ENCODE measurements at places on chromosomes 5 and 9. TPM values are rescaled to one million over a fixed set of nuclear protein-coding genes. Genes with fewer than 3 reads are reported as not detected.
A peak's percentile ranks its signal among the peaks of the same experiment; 100 is the strongest.

DNA sequence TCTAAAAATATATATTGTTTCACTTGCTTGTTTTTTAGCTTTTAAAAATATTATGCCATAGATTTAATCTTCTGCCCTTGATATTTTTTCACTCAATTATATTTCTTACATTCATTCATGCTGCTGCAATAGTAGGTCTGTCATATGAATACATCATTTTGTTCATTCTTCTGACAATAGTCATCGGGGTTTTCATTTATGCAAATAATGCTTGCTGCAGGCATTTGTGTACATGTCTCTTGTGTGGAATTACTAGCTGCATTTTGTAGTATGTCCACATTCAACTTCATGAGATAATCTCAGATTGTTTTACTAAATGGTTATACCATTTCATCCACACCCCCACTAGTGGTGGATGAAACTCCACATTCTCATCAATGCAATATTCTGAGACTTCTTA, 5.3 kb upstream of the PLPP1 start:
- DNase-seq, result no peak

GRCh38 chr5:2000591-2000990, 117.9 kb upstream of the IRX4 start:
- DNase-seq, result no peak

- DNase-seq, result no peak
These were observed 218.8 kb downstream of the PRR16 start for GRCh38 chr5:120682851-120683250.

DNA sequence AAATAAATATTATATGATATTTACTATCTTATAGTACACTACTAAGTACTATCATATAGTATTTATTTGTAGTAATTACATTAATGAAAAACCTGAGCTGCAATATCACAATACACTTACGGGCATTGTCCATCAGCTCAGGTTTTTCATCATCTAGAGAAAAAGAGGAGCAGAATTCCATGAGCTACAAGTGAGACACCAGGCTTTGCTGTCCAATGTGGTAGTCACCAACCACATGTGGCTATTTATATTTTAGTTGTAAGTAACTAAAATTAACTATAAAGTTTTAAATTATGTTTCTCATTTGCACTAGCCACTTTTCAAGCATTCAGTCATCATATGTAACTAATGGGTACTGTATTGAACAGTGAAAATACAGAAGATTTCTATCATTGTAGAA, 13.8 kb upstream of the NRG2 start:
- DNase-seq, result no peak

DNA sequence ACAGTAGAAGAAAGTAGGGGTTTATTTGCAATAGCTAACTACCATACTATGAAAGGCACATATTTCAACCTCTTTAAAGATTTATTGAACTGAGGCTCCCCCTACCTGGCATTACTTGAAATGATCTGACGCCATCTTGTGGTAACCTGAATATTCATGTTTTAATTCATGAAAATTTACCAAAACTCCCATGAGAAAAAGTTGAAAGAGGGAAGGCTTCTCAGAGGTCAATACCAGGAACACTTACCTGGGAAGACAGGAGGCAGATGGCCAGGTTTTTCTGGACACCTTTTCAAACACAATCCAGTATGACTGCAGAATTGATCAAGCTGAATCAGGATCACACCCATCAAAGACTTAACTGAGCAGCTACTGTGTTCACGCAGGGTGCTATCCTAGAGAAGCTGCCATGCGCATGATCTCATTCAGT, 9.4 kb downstream of the PRELID2 start:
- DNase-seq, result peak; percentile 63

Gene LCN9
- total RNA-seq, result not detected

Gene PTGER4
- 17.1 TPM for total RNA-seq

Measured in left lung (tissue), 14 donors.